Frontal cortex (tissue), 4 donors: ENCODE measurements at places on chromosomes 7 and 10. TPM values are rescaled to one million over a fixed set of nuclear protein-coding genes. Genes with fewer than 3 reads are reported as not detected.

DNA sequence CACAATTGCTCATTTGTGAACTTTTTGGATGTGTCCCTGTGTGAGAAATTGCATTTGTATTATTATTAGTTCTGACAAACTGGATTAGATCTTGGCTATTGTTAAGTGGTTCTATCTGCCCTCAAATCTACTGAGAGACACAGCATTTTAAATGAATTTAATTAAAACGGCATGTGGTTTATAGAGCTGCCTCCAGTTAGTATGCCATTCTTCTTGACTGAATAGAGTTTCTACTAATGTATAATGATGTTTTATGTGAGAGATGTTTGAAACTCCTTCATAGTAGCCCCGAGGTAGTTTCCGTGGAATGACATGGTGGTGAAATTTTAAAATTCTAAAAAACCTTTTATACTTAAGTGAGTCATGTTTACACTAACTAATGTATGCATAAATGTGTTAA, 110.9 kb downstream of the DYNC1I1 start:
- DNase-seq = no peak

- no peak for DNase-seq
Observed at GRCh38 chr7:29306319-29306991, 111.9 kb downstream of the CHN2 start.

- no peak for DNase-seq
Observed at GRCh38 chr10:99850021-99850766, 67.8 kb downstream of the ABCC2 start.

DNA sequence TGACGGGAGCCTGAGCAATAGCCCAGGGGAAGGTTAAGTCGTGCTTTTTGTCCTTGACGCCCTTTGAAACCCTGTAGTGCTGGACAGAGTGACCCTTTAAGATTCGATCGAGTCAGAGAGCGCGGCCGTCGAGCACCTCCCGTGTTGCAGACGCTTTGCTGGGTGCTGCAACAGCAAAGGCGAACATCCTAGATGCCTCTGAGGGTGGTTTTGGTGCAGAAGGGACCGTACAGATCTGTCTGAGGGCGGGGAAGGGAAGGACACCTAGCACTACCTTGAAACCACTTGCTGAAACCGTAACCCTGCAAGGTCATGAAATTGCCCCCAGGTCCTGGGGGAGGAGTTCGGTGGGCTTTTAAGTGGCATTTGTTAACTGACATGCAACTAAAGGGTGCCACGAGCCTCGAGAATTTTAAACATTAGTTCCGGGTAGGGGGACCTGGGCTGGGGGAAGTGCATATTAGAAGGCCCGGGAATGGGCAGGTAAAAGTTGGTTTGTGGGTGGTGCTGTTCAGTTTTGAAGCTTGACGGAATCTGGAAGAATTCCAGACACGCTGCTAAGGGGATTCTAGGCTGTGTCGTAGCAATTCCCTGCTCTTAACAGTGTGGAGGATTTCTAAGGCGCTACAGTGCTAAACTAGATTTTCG, 786 bp downstream of the ATP5F1C start:
- peak; percentile 14 for DNase-seq

The NPC1L1 gene
- total RNA-seq = not detected

The CYP3A7 gene
- total RNA-seq = not detected
